ENCODE measurements at places on chromosomes 13 and 19. TPM values are rescaled to one million over a fixed set of nuclear protein-coding genes. Genes with fewer than 3 reads are reported as not detected.

DNA sequence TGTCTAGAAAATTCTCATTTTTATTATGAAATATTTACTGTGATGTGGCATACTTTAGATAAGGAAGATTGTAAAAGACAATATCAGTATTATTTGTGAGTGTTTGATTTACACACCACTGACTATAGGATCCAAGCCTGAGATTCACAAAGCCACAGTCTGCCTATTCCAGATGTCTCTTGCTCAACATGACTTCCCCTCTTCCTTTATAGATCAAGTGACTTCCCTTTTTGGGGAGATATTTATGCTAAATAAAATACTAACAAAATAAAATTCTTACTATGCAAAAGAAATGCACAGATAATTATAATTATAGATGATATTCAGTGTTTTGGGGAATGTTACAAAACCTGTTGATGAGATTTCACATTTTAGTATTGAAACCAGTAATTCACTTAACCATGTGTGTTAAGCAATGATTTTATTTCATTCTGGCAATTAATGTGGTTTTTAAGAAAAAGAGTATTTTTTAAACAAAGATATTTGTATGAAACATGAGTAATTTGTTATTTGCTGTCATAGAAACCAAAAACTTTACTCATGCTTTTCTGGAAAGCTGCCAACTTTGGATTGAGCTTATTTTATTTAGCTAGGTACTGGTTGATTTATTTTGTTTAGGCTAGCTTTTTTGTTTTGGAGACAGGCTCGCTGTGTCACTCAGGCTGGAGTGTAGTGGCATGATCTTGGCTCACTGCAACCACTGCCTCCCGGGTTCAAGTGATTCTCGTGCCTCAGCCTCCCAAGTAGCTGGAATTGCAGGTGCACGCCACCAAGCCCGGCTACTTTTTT, 13.7 kb upstream of the GPR183 start:
- no peak for DNase-seq

DNA sequence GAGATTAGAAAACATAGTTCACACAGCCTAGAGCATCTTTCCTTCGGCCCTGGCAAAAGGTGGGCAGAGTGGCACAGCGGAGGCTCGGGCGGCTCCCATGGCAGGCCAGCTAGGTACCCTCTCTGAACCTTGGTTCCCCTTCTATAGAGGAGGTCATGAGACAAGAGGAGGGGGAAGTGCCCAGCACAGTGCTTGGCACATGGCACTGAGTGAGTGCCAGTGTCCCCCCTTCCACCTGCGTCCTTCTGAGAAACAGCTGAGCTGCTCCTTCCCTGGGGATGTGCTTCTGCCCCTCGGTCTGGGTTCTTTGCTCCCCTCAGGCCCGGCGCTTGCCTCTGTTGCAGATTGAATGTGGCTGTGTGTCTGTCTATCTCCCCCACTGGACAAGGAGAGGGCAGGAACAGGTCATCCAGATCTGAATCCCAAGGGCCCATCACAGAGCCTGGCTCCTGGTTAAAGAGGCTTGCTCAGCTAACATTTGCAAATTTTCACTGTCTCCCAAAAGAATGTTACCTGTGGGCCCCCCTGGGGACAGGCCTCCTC, 165.6 kb downstream of the USP12 start:
- no peak for DNase-seq

GRCh38 chr13:23212671-23213070, 31.9 kb downstream of the SGCG start:
- no peak for DNase-seq

GRCh38 chr19:6876748-6877147, 10.6 kb upstream of the ADGRE1 start:
- DNase-seq, result no peak

DNA sequence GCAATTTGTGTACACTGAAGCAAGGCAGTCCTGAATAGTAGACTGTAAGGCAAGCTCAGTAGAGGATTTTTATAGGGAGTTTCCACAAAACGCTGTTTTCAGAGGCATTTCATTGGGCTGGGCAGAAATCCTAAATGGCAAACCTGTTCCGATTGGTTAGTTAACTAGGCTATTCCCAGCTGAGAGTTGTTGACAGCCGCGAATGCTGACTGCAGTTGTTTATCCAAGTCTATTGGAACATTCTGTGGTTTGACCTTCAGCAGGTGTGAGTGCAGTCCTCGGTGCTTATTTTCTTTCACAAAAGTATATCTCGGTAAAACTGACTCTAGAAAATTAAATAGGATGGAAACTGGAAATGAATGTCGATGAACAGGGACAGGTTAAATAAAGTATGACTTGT, 45.4 kb downstream of the TPT1 start:
- DNase-seq, result no peak

DNA sequence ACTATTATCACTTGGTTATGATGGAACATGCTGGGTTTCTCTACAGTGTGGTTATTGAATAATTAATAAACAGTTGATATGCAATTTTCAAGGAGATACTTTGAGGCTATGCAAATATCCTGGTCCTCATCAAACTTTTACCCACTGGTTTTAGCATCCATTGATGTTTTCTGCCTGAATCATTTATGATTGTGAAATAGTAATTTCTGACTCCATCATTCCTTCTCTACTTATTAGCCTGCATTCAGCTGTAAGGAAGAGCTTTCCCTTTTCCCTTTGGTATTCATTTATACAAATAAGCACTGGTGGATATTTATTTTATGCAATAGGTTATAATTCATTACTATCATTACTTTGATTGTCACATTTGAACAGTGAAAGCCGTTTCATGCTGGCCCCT, 13.9 kb upstream of the DNAJC15 start:
- no peak for DNase-seq

- no peak for DNase-seq
Measured at GRCh38 chr19:7968796-7969554, 25.5 kb upstream of the TIMM44 start.

GRCh38 chr13:102399791-102400674, 1.8 kb downstream of the FGF14 start:
- peak; percentile 46 for DNase-seq

DNA sequence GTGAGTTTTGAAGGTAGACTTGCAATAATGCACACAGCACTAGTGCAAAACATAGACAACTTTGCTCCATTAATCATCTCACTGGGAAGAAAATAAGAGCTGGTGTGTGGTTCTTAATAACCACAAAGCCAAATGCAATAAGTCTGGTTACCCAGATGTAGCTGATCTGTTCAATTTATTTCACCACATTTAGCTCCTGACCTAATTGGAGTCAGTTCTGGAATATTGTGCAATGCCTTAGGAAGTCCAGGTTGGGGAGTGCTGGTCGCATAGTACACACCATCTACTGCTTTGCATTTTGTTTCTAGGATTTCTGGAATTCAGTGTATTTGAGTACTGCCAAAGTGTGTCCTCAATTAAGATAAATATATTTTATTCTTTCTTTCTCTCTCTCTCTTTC, 483.3 kb upstream of the SPRY2 start:
- no peak for DNase-seq

DNA sequence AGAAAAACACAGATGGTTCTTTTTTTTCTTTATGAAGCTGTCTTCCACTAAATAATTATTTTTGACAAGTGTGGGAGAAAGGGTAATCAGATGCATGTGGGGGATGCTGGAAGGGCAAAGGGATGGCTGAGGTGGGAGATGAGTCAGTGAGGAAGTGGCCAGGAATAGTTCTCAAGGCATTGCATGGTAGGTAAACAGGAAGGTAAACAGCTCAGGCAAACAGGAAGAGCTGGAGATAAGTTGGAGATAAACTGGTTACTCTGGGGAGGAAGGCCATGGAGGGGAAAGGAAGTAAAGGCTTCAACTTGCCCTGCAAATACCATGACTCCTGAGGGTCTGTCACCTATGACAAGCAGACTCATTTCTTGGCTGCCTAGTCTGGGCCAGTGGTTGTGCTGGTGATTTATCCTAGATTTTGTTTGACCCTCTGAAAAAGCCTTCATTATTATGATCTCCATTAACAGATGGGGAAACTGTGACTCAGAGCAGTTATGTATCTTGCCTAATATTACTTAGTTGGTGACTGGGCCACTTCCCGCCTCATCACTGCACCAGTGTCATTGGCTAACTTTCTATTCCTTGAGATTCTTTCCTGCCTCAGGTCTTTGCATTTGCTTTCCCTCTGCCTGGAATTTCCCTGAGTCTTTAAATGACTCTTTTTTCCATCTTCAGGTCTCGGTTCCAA, 17.1 kb downstream of the ACTL9 start:
- DNase-seq, result no peak

- DNase-seq, result no peak
Measured at GRCh38 chr13:21256351-21256761, 79.9 kb downstream of the MRPL57 start.

- DNase-seq, result no peak
Measured at GRCh38 chr13:27678306-27679040, 56.8 kb downstream of the POLR1D start.

DNA sequence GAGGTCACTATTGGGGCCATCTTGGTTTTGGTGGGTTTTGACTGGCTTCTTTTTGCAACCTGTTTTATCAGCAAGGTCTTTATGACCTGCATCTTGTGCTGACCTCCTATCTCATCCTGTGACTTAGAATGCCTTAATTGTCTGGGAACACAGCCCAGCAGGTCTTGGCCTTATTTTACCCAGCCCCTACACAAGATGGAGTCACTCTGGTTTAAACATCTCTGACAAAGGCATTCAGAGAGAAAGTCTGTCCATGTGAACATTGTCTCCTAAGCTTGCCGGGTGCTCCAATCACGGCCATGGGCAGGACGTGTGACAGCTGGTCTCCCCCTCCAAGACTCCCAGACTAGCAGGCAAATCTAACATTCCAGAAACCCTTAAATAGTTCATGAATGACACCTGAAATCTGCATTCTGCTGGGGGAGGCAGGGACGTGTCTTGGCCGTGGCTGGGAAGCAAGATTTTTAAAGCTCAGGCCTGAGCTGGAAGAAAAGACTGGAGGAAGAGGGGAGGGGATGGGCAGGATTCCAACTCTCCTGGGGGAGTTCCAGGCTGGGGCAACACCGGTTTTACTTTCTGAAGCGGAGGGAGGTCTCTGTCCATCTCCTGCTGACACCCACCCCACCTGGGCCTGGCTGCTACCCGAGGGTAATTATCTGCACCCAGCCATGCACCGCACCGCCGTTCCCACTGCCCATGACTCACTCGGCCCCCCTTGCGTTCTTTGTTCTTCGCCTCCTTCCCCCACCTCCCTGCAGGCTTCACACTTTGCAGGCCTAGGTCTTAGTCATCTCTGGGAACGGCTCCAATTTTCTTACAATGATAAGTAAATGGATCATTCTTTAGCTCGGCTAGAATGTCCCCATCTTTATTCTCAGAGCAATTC, 11.6 kb upstream of the OR1M1 start:
- peak; percentile 50 for DNase-seq

DNA sequence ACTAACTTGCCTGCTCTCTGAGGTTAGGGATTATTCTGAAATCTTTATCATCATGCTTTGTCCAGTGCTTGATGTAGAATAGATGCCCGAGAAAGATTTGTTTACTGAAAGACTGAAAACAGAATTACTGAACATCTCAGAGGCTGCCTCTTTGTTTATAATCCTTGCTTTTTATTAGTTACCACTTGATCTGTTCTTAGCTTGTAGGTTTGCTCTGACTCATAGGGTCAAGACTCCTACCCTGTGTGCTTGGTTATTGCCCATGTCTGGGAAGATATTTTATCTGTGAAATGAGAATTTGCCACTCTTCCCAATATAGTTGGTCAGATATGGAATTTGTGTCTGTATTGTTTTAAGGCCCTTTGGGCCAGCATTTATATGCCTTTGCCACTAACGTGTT, 675.3 kb downstream of the DIAPH3 start:
- no peak for DNase-seq

DNA sequence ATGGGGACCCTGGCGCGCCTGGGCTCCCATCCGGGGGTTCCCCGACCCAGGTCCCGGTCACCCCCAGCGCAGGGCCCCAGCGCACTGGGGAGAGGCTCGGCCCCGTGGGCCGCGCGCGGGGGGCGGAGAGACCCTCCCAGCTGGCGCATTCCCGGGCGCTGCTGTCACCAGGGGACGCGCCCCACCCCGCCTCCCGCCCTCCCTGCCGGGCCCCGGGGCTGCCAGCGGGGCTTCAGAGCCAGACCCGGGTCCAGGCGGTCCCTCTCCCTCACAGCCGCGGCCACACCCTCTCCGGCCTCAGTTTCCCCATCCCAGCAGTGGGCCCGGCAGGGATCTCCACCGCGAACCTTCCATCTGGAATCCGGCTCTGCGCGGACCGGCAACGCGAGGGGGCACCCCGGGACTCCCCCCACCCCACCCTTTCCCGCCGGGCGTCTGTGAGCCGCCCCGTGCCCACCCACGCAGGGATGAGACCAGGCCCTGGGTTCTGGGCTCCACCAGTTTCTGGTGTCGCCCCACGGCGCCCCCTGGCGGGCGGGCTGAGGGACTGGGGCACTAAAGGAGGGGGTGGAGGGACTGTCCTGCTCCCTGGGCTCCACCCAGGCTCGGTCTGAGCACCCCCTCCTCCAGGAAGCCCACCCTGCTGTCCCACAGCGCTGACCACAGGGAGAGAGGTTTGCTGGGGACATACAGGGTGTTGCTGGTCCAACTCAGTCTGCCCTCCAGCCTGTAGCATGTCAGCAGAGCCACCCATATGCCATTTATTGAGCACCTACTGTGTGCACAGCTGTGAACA, 878 bp upstream of the ADAMTSL5 start:
- peak; percentile 57 for DNase-seq

DNA sequence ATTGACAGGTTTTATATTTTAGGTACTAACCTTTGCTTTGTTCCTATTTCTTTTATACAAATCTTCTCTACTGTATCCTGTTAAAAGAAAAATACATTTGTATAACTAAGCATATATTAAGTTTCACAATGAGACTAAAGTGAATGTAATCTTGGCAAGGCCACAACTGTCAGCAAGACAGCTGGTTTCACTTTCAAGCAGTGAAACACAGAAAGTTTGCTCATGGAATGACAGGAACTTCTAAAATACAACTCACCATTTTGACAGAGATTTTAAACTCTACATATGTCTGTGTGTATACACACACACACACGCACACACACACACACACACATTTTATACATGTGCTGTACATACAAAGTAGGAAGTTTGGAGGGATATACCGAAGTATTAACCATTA, 53.3 kb downstream of the PARP4 start:
- DNase-seq, result no peak

GRCh38 chr13:78022164-78022877, 103.7 kb upstream of the EDNRB start:
- no peak for DNase-seq

The CBY2 gene
- total RNA-seq, result not detected

The AMH gene
- 3.5 TPM for total RNA-seq

The SIN3B gene
- 21.2 TPM for total RNA-seq

The PDX1 gene
- total RNA-seq, result not detected

The NLRP9 gene
- total RNA-seq, result not detected

The CRB3 gene
- total RNA-seq, result 1.2 TPM

The RNF17 gene
- total RNA-seq, result not detected

The NANOS3 gene
- total RNA-seq, result not detected

The MAP2K2 gene
- 69.7 TPM for total RNA-seq

The CD177 gene
- not detected for total RNA-seq

The SLC6A16 gene
- total RNA-seq, result 5.0 TPM

The C3 gene
- 0.25 TPM for total RNA-seq

All from neural progenitor cell (in vitro differentiated cells).